ENCODE measurements at places on chromosomes 4 and X.

- no peak for DNase-seq
These were observed 155.2 kb upstream of the GK2 start for GRCh38 chr4:79563219-79563618.

DNA sequence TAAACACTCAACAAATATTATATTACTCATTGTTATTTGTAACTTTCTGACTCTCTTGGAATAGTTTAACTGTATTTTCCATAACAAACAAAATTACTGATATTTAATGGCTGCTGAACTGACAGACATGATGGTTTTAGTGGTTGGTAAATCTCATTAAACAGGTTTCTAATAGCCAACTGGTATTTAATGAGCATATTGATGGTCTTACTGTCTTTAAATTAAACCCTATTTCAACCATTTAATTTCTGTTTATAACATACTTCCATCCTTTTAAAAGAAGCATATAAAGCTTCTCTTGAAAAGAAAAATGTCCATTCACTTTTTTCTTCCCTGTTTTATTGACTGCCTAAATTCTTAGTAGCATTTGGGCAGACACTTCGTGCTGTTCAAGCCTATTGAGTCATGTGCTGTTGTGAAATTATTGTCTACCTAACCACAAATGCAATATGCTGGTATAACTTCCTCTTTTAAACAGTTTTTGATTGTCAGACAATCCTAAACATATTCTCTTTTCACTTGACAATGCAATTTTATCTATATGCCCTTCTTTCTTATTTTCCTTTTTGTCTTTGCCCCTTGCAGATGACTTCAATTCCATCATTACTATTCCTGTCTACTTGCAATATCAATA lies 163.9 kb upstream of the SLC7A11 start:
- no peak for DNase-seq

DNA sequence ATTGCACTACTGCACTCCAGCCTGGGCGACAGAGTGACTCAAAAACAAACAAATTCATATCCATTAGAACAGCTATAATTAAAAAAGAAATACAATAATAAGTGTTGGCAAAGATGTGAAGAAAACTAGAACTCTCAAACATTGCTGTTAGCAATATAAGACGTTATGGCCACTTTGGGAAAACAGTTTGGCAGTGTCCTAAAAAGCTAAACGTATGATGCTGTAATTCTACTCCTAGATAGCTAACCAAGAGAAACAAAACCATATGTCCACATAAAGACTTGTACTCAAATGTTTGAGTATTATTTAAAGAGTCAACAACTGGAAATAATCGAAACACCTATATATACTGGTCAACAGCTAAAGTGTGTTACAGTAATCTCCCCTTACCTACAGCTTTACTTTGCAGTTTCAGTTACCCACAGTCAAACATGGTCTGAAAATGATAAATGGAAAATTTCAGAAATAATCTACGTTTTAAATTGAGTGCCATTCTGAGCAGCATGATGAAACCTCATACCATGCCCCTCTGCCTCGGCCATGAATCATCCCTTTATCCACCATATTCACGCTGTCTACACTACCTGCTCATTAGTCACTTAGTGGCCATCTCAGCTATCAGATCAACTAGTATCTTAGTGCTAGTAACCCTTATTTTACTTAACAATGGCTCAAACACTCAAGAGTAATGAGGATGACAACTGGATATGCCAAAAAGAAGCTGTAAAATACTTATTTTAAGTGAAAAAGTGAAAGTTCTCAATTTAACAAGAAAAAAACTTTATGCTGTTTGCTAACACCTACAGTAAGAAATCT lies 4.9 kb downstream of the ELF2 start:
- no peak for DNase-seq

GRCh38 chrX:56385336-56385735 lies 153.2 kb downstream of the KLF8 start:
- DNase-seq = no peak

DNA sequence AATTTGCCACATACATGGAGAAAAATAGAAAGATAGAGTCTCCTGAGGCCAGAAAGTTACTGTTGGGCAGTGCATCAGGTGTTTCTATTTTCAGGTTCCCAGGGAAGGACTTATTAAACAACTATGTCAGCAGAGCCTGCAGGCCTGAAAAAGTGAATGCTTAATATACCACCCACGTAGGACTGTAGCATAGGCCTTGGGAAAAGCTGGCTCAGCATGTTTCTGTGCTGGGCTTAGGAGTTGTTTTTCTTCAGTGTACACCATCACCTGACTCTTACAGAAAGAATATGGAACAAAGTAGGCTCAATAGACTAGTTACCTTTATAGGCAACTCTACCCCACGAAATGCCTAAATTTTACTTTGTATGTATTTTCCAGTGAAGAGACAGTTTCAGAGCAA lies 1385.9 kb downstream of the FAM133A start:
- no peak for DNase-seq

GRCh38 chr4:20444599-20445337 lies 193.1 kb downstream of the SLIT2 start:
- DNase-seq = no peak

GRCh38 chrX:41259516-41259915 lies 74.4 kb upstream of the DDX3X start:
- DNase-seq = no peak

DNA sequence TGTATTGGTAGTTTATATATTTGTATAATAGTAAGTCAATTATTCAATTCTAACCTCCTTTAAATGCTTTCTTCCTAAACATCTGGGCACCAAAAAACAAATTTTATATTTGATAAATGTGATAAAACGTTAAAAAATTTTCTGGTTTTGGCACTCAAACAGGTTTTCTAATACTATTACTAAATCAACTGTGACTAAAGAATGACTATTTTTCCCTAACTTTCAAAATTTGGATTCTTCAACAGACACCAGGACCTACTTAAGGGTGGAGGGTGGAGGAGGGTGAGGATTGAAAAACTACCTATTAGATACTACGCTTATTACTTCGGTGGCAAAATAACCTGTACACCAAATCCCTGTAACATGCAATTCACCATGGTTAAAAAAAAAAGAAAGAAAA lies 555.5 kb downstream of the IL15 start:
- DNase-seq = no peak

DNA sequence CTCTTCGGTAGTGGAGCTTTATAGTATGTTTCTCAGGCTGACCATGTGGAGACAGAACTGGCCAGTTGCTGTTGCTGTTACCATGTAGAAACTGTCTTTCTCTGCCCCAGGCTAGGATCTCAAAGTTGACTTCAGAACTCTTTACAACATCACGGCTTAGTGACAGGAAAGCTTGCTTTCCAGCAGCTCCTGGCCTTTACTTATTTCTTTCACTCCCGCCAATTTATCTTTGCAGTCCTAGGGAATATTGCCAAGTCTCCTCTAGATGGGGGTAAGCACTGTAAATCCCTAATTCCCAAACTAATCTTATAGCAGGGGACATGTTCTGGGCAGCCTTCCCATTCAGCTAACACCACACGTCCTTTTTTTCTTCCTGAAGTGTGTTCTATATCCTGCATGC lies 631.6 kb downstream of the SPRY1 start:
- no peak for DNase-seq

Data from stimulated activated CD4-positive, alpha-beta T cell treated with anti-CD3 and anti-CD28 coated beads, Interleukin-4, amount 100 ng/mL, for 48 hours (primary cell).